ENCODE measurements at places on chromosomes 16 and 17.
A peak's percentile ranks its signal among the peaks of the same experiment; 100 is the strongest.

DNA sequence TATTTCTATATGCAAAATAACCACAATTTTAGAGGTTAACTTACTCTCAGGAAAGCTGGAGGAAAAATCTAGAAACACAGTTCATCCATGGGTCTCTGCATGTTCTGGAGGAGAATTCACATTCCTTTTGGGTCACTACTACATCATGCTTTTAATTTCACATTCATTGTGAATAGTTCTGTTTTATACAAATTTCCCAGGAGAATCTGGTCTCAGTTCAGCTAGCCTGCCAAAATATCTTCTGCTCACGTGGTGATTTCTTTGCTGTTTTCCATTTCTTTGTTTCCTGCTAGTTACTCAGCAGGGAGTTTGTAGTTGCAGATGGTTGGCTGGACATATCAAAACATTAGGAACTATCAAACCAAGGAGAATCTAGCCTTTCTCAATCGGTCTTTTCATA lies at the start of gene ABCA9:
Gene ABCA9, minus strand, starts transcription at position 106 of the 400 bp plus-strand sequence. CDS start 9,801 bp downstream, outside the sequence.
- H3K27me3 ChIP-seq = no peaks in the 10 kb centered on the region
- peak; percentile 82 for DNase-seq
- peak within 1 kb of the TSS; percentile 79 for H3K27ac ChIP-seq
- H3K36me3 ChIP-seq = no peaks in the 10 kb centered on the region

DNA sequence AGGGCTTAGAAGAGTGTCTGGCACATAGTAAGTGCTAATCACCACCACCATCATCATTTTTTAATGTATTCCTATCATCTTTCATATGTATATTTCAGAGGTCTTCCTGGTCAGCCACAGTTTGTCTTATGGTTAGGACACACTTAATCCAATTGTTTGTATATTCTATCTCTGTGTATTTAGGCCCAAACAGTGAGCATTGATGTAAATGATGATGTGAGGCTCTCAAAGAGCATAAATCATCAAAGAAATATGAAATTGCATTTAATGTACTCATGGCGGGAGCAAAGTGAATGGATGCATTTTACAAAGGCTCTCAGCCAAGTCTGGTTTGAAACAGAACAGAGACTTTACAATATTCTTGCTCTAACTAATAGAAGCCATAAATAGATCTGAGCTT lies 24.1 kb upstream of the MPHOSPH6 start:
- H3K4me3 ChIP-seq = no peak overlapping the region
- DNase-seq = no peak
- no peaks in the 10 kb centered on the region for H3K36me3 ChIP-seq

GRCh38 chr16:56468800-56469199 lies 17.4 kb downstream of the OGFOD1 start:
- H3K27me3 ChIP-seq = no peaks in the 10 kb centered on the region
- H3K4me3 ChIP-seq = no peak overlapping the region
- no peak for DNase-seq
- no peaks in the 10 kb centered on the region for H3K4me1 ChIP-seq
- no peak overlapping the region for H3K27ac ChIP-seq
- H3K36me3 ChIP-seq = peaks cover 49% of the 10 kb centered on the region

GRCh38 chr17:81511554-81511803 lies 1.1 kb downstream of the ACTG1 start:
- no peaks in the 10 kb centered on the region for H3K27me3 ChIP-seq
- DNase-seq = no peak
- H3K27ac ChIP-seq = peak overlapping the region; percentile 88
- H3K4me1 ChIP-seq = peaks cover 45% of the 10 kb centered on the region
- H3K4me3 ChIP-seq = peak overlapping the region; percentile 86

- no peaks in the 10 kb centered on the region for H3K27me3 ChIP-seq
- H3K36me3 ChIP-seq = no peaks in the 10 kb centered on the region
- DNase-seq = no peak
- H3K4me3 ChIP-seq = no peak overlapping the region
- H3K27ac ChIP-seq = no peak overlapping the region
Observed at GRCh38 chr17:9971991-9972390, 66.9 kb upstream of the RCVRN start.
